ENCODE measurements at places on chromosomes 6 and 20.

DNA sequence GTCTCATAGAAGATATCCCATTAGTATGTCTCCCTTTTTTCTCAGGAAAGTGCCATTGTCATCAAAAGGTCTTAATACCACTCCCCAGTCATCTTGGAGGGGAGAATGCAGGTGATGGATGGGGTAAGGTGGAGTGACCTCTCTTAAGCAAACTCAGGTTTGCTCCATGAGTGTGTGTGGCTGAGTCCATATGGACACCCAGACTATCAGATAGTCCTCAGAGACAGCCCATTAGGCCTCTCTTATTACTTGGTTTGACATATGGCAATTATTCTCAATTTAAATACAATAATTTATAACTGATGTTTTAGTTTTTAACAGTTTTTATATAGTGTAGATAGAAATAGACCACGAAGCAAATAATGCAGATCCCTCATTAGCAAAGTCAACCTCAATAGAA lies 23.2 kb downstream of the LAMA4 start:
- no peak for DNase-seq

GRCh38 chr6:1424306-1424927 lies 35.0 kb downstream of the FOXF2 start:
- no peak for DNase-seq

- DNase-seq = no peak
Measured at GRCh38 chr6:107534571-107535141, 44.7 kb downstream of the SOBP start.

DNA sequence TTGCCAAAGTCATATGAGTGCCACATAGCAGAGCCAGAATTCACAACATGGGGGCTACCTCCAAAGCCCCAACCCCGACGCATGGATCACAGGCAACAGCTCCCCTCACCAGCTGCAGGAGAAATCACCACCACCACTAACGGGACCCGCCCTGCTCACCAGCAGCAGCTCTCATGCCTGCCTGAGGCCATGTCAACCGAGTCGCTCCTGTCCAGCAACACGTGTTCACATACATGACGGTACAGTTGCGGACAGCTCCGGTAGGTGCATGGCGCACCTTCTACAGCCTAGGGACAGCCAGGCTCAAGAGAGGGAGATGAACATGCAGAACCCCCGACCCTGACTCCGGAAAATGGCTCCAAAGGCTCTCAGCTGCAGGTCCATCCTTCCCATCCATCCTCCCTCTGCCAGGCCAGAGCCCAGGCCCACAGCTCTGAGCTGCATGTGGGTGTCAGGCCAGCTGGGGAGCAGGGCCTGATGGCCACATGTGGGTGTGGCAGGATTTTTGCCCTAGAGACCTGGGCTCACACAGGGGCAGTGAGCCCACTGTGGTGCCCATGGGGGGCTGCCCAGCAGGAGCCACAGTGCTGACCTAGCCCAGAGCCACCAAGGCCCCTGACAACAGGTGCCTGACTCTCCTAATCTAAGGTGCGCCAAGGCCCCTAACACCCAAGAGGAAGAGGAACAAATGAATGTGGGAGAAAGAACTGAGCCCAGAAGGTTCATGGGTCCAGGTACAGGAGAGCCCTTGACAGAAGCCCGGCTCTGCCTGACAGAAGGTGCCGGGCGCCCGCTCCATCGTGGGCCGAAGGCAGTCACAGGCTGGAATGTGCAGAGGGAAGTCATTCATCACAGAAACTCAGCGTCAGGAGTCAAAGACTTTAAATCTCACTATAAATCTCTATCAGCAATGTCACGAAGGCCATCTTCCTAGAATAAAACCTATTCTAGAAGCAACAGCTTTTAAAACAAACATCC lies 10.5 kb downstream of the RPS6KA2 start:
- DNase-seq = no peak

GRCh38 chr6:140271759-140272377 lies 897.4 kb upstream of the CITED2 start:
- no peak for DNase-seq

GRCh38 chr6:155909710-155910109 lies 454.1 kb upstream of the NOX3 start:
- DNase-seq = no peak

DNA sequence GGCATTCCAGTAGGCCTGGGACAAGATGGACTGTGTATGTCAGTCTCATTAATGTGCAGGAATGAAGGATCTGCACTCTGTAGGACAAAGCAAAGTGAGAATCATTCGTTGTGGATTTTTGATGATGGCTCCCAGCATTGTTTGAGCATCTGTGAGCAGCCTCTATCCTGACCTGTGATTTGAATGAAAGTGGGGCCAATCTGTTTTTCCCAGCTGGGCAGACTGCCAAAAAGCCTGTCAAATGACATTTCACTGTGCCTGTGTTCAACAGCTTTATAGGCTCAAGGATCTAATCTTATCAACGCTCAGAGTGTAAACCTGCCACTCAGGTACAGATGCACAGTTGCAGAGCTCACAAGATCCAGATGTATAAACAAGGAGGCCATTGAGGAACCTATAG lies 86.7 kb upstream of the SYNDIG1 start:
- no peak for DNase-seq

DNA sequence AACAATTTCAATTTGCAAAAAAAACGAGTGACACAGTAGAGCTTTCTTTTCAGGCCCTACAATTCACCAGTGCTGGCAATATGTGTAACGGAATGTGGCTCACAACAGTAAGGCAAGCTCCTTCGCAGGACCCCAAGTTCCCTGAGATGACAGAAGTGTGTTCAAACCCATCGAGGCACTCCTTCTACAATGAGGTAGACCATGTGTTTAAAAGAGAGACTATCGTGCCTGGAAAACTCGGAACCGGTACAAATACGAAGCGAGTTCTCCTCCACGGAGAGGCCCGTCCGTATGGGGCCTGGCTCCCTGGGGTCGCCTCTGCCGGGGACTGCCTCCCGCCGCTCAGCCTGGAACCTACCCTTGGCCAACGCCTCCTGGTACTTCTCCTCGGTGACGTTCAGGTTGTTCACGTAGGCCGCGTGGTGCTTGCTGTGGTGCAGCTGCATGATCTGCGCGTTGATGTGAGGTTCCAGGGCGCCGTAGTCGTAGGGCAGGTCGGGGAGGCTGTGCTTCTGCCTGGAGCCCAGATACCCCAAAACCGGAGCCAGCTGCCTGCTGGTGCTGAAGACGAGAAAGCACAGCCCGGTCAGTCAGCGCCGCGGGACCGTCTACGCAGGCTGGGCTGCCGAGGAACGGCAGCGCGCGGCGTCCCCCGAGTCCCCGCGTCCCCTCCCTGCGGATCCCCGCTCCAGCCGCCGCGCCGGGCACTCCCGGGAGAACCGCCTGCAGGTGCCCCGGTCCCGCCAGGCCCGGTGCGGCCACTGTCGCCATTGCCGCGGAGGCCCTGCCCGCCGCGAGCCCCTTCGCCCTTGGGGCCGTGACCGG lies 526 bp downstream of the SOD2 start:
- peak; percentile 43 for DNase-seq

- DNase-seq = no peak
Measured at GRCh38 chr6:51719297-51719696, 368.1 kb downstream of the PKHD1 start.

- no peak for DNase-seq
Measured at GRCh38 chr6:41705311-41705995, 30.0 kb downstream of the TFEB start.

DNA sequence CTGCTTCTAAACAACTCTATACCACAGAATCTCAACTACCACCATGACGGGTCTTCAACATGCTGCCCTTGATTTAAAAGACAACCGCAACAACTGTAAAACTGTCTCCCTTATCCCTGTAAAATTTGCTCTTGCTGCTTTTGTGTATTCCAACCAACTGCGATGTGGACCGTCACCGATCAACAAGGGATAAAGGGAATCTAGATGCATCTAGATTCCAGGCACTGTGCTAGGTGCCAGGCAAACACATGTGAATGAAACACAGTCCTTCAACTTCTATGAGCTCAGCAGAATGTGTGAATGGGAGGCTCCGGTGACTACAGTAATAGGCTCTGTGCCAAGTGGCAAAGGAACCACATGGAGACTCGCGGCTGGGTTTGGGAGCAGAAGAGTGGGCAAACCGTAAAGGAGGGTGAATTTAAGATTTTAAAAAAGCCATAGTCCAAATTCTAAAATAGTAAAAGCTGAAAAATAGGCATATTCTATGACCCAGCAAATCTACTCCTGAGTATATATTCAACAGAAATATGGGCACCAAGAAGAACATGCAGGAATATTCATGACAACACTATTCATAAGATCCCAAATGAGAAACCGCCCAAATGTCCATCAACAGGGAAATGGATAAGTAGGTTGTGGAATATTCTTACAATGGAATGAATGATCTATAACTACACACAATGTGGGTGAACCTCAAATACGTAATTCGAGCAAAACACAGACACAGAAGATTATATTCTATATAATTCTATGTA lies 3.7 kb upstream of the PRND start:
- no peak for DNase-seq

- DNase-seq = no peak
Measured at GRCh38 chr6:156413154-156413553, 364.0 kb upstream of the ARID1B start.

- no peak for DNase-seq
Measured at GRCh38 chr6:149646599-149646998, 1.9 kb downstream of the KATNA1 start.

DNA sequence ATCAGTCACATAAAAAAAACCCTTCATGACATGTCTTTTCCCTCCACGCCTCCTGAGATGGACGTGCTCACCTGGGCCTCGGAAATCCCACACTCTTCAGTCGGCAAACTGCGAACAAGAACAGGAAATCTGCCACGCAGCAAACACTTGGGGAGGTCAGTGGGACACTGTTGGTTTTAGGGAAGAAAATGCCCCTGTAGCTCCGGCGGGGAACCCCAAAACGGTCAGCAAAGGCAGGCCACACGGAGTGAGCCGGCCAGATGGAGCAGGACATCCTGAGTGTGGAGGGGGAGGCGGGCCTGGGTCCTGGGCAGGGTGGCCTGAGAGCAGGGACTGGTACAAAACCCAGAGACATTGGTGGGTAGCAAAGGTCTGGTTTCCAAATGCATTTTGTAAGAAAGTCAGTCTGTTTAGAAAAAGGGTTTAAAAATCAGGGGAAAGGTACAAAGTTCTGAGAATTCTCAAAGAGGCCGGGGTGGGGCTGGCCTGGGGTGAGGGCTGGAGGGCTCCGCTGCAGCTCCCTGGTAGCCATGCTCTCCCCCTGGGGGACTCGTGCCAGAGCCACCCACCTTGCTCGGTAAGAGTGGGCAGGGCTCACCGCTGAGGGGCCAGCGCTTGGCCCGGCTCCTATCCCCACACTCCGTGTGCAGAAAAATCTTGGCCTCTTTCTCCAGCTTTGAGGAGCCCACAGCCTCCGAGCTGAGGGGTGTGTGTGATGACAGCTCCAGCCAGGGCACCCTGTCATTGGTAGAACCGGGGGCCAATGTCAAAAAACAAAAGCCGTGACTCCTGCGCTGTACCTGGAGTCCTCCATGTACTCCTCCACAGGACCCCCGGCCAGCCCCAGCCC lies 5.2 kb downstream of the SLC2A4RG start:
- DNase-seq = no peak

- no peak for DNase-seq
Measured at GRCh38 chr6:160239929-160240690, 18.5 kb downstream of the SLC22A2 start.

GRCh38 chr6:30548375-30548774 lies 7.9 kb downstream of the GNL1 start:
- no peak for DNase-seq

GRCh38 chr6:151822252-151823111 lies 15.0 kb downstream of the ESR1 start:
- no peak for DNase-seq

GRCh38 chr20:38806855-38807655 lies 1.6 kb downstream of the PPP1R16B start:
- no peak for DNase-seq

GRCh38 chr6:135008941-135009290 lies 45.7 kb downstream of the HBS1L start:
- no peak for DNase-seq

GRCh38 chr6:16698997-16699868 lies 62.0 kb downstream of the ATXN1 start:
- DNase-seq = no peak

GRCh38 chr6:170067181-170067641 lies 223.7 kb downstream of the DLL1 start:
- no peak for DNase-seq

GRCh38 chr6:29728173-29728874 lies 5.1 kb downstream of the HLA-F start:
- DNase-seq = no peak

DNA sequence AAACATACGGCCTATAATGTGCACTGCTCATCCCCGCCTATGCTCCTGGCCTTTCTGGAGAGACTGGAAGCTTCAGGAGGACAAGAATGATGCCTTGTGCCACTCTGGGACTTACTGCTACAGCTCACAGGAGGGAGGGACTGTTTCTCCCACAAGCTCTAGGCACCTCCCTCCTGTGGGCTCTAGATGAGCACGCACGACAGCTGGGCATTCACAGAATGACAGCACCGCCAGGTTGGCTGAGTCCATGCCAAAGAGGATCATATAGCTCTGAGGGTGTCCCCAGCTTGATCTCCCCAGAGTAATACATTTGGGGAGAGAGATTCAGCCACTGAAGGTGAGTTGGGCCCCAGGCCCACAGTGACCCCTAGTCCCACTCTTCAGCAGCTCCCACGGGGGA lies 10.1 kb upstream of the PGC start:
- DNase-seq = no peak

- no peak for DNase-seq
Measured at GRCh38 chr6:6694825-6695624, 106.5 kb downstream of the LY86 start.

GRCh38 chr6:3359101-3359752 lies 97.6 kb downstream of the SLC22A23 start:
- DNase-seq = no peak

GRCh38 chr6:105805501-105806023 lies 280.6 kb upstream of the PRDM1 start:
- DNase-seq = no peak

GRCh38 chr20:62409931-62410745 lies 3.1 kb upstream of the CABLES2 start:
- no peak for DNase-seq

GRCh38 chr6:19465256-19465655 lies 371.9 kb upstream of the ID4 start:
- DNase-seq = no peak

DNA sequence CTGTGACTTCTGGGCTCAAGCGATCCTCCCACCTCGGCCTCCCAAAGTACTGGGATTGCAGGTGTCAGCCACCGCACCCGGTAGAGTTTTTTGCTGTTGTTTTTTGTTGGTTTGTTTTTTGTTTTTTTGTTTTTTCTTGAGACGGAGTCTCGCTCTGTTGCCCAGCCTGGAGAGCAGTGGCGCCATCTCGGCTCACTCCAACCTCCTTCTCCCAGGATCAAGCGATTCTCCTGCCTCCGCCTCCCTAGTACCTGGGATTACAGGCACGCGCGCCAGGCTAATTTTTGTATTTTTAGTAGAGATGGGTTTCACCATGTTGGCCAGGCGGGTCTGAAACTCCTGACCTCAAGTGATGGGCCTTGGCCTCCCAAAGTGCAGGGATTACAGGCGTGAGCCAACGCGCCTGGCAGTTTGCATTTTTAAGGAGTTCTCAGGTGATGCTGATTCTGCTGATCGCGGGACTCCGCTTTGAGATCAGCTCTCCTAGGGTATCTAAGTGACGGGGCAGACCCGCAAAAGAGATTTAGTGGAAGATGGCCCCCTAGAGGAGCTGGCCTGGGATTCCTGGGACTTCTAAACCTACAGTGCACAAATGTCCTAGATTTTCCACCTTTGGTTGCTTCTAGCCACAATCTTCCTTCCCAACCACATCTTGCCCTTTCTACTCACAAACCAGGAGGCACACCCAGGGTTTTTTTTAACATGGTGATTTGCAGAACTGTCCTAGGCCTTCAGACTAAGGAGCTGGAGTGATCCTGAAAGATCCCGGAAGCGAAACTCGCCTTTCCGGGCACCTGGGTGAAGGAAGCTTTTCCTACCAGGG lies 45.2 kb downstream of the DPPA5 start:
- no peak for DNase-seq
